Activated T-cell treated with anti-CD3 and anti-CD28 coated beads for 24 hours (primary cell): ENCODE measurements at places on chromosomes 12 and 14.

GRCh38 chr14:32898876-32899275 is 39.8 kb upstream of the NPAS3 start:
- DNase-seq = no peak

- no peak for DNase-seq
Observed at GRCh38 chr12:104064842-104065427, 604 bp downstream of the HCFC2 start.

GRCh38 chr14:77903937-77904617 is 104.2 kb downstream of the ADCK1 start:
- no peak for DNase-seq

- DNase-seq = no peak
Observed at GRCh38 chr12:12476857-12477531, 85.7 kb downstream of the DUSP16 start.

GRCh38 chr12:57452937-57453509 is 2.1 kb upstream of the INHBE start:
- DNase-seq = no peak

GRCh38 chr12:51374361-51374760 is 16.8 kb downstream of the GALNT6 start:
- no peak for DNase-seq

- DNase-seq = no peak
Observed at GRCh38 chr14:38528582-38528981, 272.7 kb upstream of the CLEC14A start.

DNA sequence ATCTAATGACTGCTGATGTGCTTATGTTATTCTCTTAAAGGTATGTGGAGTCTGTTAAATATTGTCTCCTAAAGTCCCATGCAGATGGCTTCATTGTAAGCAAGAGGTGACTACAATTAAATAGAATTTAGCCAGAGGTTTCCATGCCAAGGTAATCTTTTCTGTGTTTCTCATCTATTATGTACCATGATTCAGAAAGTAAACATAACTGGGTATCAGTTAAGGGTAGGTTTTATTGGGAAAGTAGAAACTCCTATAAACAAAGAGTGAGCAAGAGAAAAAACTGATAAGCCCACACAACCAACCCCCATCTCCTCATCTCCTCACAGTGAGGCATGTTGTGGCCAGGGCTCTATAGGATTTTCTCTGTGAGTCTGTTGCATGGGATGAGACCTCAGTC is 611.7 kb downstream of the SNAPC1 start:
- DNase-seq = no peak

GRCh38 chr14:73787486-73788316 is 63.9 kb upstream of the PTGR2 start:
- peak; percentile 45 for DNase-seq

DNA sequence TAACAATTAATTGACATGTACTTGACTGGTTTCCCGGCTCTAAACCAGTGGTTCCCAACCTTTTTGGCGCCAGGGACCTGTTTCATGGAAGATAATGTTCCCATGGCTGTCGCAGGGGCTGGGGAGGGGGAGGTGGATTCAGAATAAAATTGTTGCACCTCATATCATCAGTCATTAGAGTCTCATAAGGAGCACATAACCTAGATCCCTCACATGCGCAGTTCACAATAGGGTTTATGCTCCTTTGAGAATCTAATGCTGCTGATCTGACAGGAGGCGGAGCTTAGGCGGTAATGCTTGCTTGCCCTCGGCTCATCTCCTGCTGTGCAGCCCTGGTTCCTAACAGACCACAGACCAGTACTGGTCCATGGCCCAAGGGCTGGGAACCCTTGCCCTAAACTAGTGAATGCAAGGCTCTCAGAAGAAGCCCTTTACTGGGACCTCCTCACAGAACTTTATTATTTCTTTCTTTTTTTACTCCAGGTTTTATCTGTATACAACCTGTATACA is 86.4 kb upstream of the SINHCAF start:
- no peak for DNase-seq

- no peak for DNase-seq
Observed at GRCh38 chr12:44873898-44874297, 2.2 kb downstream of the NELL2 start.

DNA sequence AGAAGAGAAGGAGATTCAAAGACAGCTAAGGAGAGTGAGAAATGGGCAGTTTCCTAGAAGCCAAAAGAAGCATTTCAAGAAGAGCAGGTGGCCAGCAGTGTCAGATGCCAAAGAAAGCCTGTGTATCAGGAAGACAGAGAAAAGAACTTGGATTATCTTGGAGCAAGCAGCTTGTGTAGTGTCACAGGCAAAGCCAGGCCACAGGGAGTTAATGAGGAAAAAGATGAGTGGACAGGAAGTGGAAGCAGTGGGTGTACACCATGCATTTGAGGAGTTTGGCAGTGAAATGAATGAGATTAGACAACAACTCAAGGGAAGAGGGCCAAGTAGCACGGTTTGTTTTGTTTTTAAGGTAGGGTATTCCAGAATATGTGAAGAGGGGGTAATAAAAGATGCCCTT is 5.6 kb upstream of the MYH7 start:
- DNase-seq = no peak

DNA sequence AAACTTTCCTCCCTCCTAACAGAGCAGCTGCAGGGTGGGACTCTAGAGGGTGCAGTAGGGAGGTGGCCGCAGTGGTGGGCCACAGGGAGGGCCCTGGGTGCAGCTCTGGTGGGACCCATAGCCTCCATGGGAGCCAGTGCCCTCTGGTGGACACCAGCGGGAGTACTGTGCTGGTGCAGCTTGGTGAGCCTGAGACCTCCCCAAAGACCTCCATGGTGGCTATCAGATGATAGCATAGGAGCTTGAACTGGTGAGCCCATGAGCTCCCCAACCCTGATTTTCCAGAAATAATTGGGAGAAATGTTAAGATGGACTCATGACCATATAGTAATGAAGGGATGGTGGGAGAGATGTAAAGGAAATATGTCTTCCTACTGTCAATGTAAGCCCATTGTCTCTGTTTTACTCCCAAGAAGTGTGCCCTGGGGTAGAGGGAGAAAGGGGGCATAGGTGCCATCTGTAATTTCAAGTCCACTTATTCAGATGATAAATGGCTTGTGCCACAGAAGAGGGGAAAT is 98.7 kb downstream of the GAS2L3 start:
- peak; percentile 6 for DNase-seq

DNA sequence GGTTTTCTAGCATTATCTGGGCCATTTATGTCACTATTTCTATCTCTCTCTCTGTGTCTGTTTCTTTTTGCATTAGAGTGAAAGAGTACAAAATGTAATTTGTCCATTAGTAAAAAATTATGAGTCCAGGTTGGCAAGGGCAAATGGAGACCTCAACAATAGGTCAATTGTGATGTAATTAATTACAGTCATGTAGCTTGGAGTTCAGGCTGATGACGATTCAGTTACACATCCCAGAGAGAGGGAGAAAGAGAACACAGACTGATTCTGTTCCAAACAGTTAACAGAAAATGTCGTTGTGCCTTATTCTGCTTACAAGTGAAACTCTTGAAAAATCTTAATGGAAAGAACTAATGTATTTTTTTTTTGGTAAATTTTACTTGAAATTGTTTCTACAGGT is 83.3 kb downstream of the ATXN7L3B start:
- no peak for DNase-seq

- DNase-seq = no peak
Observed at GRCh38 chr12:45477526-45477925, 252.0 kb upstream of the ARID2 start.

DNA sequence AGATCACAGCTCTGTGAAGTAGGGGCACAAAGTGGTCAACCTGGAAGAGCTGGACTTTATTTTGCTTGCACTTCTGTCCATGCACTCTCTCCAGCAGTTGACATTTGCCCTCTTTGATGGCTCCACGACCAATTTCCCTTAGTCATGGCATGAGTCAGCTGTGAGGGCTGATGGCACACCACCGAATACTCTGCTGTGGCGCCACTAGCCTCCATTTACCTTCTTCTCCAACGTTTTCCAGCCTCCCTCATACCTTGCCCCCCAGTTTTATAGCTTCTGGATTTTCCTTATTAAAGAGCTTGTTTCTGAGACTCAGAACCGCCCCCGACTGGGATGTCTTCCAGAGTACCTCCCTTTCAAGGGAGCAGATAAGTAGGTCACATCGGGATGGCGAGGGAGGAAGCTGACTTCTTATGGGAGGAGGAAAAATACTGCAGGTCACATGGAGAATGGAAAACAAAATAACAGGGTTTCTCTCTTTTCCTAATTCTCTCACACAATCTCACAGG is 17.6 kb downstream of the NINJ2 start:
- DNase-seq = no peak

GRCh38 chr12:109065154-109065852 is 12.9 kb downstream of the USP30 start:
- DNase-seq = no peak

DNA sequence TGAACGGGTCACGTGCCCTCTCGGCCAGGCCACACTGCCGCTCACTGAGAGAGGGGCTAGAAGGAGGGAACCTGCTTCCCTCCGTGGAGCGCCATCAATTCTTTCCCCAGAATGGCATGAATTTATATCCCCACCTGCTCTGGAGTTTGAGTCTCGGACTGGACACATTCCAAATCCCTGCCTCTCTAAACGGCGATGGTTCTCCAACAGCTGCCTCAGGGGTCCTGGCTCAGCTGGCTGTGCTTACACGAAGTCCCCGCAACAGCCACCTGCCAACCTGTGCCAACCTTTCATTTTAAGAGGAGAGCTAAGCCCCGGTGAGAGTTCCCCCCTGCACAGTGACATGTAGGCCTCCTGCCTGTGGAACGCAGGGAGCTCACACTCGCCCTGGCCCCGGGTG is 73.2 kb downstream of the RIMBP2 start:
- no peak for DNase-seq

DNA sequence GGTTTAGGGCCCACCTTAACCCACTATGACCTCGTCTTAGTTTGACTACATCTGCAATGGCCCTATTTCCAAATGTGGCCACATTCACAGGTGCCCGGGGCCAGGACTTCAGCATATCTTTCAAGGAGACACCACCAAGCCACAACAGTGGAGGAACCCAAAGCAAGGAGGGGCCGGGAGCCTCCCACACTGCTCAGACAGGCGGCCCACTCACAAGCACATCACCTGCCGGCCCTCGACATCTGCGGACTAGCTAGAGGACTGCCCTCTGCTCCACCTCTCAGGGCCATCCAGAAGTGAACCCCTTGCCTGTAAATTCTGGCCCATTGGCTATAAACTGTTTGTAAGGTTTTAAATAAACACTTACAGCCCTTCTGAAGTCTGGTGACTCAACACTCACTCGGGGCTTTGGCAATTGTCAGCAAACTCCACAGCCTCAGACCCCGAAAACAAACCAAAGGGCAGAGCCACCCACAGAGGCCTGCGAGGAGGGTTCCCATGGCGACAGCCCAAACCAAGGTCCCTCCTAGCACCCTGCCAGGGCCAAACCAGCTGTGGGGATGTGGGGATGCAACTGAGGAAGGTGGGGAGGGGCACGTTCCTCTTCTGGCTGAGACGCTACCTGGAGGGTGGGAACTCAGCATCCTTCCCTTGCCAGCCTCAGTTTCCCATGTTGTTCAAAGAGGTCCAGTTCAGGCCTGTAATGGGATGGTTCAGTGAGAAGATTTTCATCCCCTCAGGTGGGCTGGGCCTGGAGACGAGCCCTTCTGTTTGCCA is 95.8 kb downstream of the DICER1 start:
- no peak for DNase-seq

- no peak for DNase-seq
Observed at GRCh38 chr14:21534576-21534975, 8.4 kb upstream of the SALL2 start.

GRCh38 chr14:93019367-93019843 is 96.3 kb downstream of the ITPK1 start:
- DNase-seq = no peak

GRCh38 chr12:100481021-100481420 is 7.4 kb downstream of the NR1H4 start:
- DNase-seq = no peak

- no peak for DNase-seq
Observed at GRCh38 chr14:34359420-34360117, 102.5 kb downstream of the SPTSSA start.

GRCh38 chr14:80110721-80111120 is 100.6 kb downstream of the DIO2 start:
- DNase-seq = no peak

DNA sequence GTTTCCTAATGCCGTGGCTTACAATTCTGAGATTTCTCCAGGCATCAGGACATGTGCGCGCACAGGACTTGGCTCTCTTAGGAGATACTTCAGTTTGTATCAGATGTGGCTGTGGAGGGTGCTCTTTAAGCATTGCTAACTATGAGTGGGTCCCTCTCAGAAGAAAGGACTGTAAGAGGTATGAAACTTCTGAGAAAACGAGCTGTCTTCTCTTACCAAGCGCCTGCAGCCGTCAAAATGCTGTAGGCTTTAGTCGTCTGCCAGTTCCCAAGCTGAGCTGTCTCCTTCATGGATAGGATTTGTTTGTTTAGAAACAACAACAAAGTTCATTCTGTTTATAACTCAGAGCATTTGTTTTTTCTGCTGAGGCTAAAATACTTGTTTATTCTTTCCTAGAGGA is 16.1 kb upstream of the MANSC4 start:
- no peak for DNase-seq

- DNase-seq = no peak
Observed at GRCh38 chr14:103220134-103220981, 97.1 kb downstream of the TNFAIP2 start.

GRCh38 chr14:67943947-67944346 is 124.4 kb downstream of the RAD51B start:
- DNase-seq = peak; percentile 31

DNA sequence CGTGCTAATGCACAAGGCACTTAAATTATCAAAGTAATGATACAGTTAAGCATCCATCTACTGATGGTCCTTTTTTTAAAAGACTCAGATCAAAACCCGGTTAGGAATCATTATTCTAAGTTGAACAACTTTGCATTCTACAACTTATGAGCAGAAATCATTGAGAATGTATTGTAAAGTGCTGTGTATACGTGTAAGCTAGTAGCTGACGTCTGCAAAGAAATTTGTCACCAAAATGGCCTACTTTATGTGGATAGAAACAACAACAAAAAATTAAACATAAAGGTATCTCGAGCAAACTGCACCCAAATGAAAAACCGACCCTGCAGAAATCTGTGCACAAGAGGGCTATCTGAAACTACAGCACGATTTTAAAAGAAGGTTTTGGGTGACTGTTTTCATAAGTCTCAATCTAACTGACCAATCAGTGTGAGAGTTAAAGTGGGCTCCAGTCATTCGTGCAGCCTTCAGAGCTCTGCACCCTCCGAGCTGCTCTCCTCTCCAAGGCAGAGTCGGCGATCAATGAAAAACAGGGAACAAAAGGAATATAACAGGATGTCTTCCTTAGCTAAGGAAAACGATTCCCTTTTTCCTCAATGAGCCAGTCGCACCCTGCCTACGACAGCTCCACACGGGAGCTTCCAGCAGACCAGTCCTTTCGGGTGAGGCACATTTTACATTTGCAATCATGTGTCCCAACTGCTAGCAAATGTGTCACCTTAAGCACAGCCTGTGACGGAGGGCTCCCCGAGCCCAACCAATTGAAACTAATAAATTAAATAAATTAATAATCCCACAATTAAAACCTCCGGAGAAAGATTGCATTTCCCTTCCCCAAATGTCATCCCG is 200.7 kb upstream of the FOXN3 start:
- DNase-seq = no peak
